ENCODE measurements at places on chromosomes 5 and 9. TPM values are rescaled to one million over a fixed set of nuclear protein-coding genes. Genes with fewer than 3 reads are reported as not detected.

- no peak for DNase-seq
Observed at GRCh38 chr5:57551251-57551650, 68.6 kb upstream of the ACTBL2 start.

GRCh38 chr9:16217943-16218701 lies 652.3 kb downstream of the BNC2 start:
- DNase-seq = peak; percentile 49

DNA sequence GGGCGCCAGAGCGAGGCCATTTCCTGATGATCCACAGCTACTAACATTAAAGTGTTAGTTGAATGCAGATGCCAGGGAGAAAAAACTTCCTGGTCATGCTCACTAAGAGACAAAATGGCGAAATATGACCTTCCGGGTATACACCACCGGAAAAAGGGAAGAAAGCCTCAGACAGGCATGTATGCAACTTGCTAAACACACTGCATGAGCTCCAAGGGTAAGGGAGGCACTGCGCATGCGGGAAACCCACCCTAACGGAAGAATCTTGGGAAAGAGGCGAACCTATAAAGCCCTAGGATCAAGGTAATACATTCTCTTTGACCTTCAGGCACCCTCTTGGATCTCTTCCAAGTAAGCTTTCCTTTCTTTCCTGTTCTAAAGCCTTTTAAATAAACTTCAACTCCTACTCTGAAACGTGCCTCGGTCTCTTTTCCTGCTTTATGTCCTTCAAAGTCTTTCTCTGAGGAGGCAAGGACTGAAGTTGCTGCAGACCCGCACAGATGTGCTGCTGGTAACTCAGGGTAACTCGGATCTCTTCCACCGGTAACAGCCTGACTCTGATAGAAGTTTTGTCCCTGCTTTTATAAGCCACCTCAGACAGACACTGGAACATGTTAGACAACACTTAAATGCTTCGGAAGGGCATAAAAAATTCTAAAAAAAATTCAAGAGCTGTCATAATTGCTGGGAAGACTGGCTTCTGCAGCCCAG lies 64.9 kb downstream of the DTWD2 start:
- no peak for DNase-seq

GRCh38 chr5:123180178-123180577 lies 91.1 kb downstream of the PRDM6 start:
- DNase-seq = no peak

DNA sequence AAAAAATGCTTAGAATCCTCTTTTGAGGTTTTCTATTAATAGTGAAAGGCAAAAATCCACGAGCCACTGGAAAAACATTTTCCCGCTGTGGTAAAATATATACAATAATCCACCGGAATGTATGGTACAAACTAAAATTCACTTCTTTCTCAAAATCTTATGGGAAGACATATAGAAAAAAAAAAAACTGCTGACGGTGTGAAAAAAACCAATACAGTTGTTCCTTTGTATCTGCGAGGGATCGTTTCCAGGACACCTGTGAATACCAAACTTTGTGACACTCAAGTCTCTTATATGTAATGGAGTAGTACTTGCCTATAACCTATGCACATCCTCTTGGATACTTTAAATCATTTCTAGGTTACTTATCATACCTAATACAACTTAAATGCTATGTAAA lies 13.3 kb downstream of the DIRAS2 start:
- DNase-seq = no peak

GRCh38 chr5:123965626-123966025 lies 453.6 kb downstream of the CSNK1G3 start:
- DNase-seq = no peak

- no peak for DNase-seq
Observed at GRCh38 chr9:99167119-99167518, 54.6 kb downstream of the ALG2 start.

DNA sequence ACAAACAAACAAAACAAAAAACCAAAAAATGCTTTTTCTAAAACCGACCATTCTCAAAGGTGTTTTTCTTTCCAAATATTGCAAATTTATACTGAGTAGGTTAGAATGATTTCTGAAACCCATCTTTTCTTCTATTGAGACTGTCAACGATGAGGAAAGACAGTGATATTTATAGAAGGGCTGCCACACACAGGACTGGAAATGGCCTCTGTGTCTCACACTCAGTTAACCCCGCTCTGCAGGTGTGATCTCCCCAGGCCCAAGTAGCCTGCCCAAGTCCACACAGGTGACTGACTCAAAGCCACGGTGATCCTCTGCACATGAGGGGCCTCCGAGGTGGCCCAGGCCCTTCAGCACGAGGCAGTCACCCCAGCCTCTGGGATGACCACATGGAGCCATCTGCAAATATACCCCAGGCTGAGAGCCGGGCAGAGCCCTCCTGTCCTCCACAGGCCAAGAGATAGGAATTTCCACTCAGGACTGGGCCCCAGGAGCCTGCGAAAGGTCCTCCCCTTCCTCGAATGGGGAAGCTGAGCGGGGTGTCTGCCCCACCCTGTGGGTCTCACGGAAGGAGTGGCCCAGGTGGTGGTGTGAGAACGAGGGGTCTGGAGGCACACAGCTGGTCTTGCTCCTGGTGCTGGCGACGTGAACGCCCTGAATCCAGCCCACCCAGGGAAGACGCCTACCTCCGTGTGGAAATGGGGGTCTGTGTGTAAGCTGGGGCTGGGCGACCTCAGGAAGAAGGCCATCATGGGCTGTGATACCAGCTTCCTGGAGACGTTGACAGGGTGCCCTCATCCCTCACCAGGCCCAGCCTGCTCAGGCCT lies 53.0 kb upstream of the PHYKPL start:
- no peak for DNase-seq

- DNase-seq = peak; percentile 60
Observed at GRCh38 chr5:55438998-55439397, 95.8 kb downstream of the PLPP1 start.

DNA sequence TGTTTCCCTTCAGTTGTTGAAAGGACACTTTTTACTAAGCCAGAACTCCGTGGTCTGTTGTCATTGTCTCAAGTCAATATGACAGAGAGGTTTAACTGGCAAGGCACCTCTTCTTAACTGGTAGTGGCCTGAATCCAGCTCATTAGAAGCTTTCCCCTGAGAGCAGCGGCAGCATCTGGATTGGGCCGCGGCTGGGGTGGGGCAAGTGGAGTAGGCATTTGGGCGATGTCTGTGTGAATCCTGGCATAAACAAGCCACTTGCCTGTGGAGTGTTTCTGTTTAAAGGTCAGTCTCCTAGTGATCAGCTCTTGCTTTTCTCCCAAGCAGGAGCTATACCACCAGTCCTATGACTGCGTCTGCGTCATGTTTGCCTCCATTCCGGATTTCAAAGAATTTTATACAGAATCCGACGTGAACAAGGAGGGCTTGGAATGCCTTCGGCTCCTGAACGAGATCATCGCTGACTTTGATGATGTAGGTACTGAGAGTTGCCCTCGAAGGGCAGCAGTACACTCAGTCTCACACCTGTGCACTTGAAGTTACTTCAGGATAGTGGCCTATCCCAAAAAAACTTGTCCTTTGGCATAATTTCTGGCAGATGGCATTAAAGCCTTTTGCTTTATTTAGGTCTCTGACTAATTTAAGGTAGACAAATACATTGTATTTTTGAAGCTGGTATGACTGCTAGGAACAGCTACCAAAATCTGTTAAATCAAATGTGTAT lies 48.9 kb downstream of the CFAP90 start:
- DNase-seq = no peak

DNA sequence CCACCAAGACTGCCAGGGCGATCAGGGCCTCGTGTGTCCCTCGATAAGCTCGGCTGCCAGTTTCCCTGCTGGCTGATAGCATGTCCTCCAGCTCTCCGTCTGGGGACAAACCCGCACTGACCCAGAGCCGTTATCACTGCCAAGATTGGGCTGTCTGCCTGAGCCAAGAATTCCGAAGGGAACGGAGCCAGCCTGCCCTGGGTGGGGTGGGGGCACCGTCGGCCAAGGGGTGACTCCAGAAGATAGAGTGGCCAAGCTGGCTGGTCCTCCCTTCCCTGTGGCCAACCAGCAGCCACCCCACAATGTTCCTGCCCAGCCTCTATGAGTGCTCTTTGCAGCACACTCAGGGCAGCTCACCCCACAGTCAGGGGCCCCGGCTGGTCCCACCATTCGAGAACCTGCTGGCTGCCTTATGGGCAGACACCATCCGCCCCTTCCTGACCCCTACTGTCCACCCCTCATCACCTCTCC lies 29.4 kb downstream of the HRH2 start:
- no peak for DNase-seq

GRCh38 chr5:123007754-123008153 lies 28.8 kb downstream of the PPIC start:
- no peak for DNase-seq

DNA sequence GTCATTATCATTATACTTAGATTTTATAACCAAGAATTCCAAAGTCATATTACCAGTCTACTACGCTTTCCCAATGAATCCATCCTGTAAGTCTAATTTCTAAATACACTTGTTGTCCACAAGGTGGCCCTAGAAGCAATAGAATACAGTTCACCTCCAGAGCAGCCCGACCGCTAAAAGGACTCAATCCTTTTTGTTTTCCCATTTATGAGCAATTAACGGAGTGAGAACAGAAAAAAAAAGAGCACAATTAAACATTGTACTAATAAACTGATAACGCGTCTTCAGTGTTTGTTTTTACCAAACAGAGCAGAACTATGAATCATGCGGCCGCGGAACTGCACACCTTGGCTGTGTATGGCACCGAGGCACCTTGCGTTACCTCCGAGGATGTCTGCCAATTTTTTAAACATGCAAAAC lies 160.7 kb upstream of the DAPK1 start:
- DNase-seq = peak; percentile 93

DNA sequence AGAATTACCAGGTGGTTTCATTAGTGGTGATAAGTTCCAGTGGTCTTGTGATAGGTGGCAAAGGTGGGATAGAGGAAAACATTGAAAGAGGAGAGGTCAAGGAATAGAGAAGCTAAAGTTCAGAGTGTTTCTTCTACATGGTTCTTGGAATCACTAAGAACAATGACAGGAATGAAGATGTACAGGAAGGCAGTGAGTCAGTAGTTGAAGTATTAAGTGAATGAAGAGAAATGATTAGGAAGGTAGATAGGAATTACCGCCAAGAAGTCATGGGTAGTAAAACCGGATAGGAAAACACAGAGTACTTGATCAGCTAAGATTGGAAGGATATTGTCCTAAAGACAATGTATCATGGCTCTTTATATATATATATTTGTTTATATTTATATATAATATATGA lies 37.9 kb upstream of the RASA1 start:
- DNase-seq = no peak

Gene SLC36A2
- not detected for total RNA-seq

Gene TAF11L10
- not detected for total RNA-seq

Gene PAPPA
- total RNA-seq = 0.80 TPM

Gene DMGDH
- 8.9 TPM for total RNA-seq

Gene SPATA31A5
- total RNA-seq = not detected

Gene LCNL1
- total RNA-seq = not detected

Gene CCDC180
- 15.7 TPM for total RNA-seq

Data from cardiac muscle cell (in vitro differentiated cells and primary cell).